ENCODE measurements at places on chromosomes 16 and 17.

- no peak for DNase-seq
Measured at GRCh38 chr16:27269300-27270150, 953 bp upstream of the NSMCE1 start.

GRCh38 chr16:67387479-67388079 is 5.7 kb downstream of the TPPP3 start:
- DNase-seq = no peak

DNA sequence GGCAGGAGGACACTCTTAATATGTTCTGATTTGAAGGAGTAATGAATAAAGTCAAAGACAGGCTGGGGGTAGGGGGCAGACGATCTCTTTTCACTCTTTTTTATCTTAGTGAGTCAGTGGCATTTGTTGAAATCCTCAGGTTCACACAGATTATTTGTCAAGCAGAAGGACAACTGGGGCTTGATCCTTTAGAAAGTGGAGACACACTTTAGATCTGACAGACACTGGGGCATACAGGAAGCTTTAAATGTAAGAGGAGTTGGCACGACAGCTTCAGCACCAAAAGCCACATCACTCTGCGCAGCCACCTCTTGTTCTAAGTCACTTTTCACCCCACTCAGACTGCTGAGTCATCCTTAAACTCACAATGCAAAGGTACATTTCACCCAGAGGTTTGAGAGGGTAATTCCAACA is 121.5 kb downstream of the STXBP4 start:
- no peak for DNase-seq

DNA sequence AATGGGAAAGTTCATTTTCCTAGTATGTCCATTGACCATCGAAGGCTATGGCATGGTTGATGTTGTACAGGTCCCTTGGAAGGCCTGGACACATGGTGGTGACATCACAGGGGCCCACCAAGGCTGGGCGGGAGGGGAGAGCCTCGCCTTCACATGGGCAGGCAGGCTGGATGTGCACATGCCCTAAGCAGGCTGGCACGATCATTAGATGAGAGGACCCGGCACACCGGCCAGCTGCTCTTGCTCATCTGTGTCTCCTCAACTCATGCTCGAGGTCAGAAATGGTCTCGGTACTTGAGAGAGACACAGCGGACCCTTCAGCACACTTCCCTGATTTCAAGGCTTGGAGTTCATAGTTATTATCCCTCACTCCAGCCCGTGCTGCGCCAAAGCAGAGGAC is 416.9 kb upstream of the ZFHX3 start:
- DNase-seq = no peak

DNA sequence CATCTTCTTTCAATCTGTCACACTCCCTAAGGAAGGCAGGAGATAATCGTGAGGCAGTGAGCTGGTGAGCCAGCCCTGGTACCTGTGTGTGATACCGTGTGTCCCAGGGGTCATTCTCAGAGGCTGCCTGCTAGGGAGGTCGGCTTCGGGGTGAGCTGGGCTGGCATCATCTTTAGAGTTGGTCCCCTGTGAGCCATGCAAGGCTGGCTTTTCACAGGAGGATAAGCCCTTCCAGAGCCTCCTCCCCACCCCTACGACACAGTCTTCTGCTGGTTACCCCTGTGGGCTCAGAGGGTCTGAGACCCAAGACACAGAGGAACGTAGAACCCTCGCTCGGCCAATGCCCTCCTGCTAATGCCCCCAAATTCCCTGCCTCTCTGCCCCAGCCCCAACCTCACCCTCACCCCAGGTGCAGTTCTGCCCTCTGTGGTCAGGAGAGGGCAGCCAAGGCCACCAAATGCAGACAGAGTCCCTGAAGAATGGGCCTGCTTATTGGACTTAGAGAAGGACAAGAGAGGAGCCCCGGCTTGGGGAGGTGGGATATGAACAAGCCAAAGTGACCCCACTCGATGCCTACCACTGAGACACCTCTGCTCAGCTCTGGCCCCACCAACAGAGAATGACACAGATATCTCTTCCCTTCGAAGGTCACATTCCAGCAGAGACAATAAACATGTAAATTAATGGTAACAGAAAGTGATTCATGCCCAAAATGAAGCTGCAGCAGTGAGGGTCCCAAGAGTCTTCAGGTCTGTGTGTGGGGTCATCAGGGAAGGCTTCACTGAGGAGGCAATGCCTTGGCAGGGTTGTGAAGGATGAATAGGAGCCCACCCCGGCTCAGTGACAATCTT is 80.8 kb upstream of the CCL1 start:
- no peak for DNase-seq

- DNase-seq = no peak
Measured at GRCh38 chr17:10033449-10033848, 128.4 kb upstream of the RCVRN start.

GRCh38 chr17:2455956-2456355 is 55.1 kb upstream of the MNT start:
- DNase-seq = no peak

GRCh38 chr16:48451323-48451722 is 66.1 kb upstream of the SIAH1 start:
- DNase-seq = no peak

DNA sequence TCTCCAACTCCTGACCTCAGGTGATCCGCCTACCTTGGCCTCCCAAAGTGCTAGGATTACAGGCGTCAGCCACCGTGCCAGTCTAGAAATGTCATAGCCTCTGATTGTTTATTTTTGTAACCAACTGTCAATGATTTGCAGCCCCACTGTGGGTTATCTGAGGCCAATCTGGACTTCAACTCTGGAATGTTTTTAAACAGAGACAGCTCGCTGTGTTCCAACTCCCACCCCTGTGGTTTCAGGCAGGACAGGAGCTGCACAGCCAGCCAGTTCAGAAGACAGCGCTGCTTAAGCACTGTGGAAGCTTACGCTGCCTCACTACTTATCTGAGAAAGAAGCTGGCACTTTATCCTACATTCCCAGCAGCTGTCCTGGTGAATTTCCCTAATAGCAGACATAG is 19.5 kb downstream of the MRM3 start:
- no peak for DNase-seq

GRCh38 chr17:72219824-72220493 is 99.1 kb downstream of the SOX9 start:
- DNase-seq = no peak

- DNase-seq = peak; percentile 8
Measured at GRCh38 chr17:44779211-44780025, 20.6 kb downstream of the ADAM11 start.

- DNase-seq = no peak
Measured at GRCh38 chr16:85319984-85320440, 207.7 kb upstream of the CIBAR2 start.

DNA sequence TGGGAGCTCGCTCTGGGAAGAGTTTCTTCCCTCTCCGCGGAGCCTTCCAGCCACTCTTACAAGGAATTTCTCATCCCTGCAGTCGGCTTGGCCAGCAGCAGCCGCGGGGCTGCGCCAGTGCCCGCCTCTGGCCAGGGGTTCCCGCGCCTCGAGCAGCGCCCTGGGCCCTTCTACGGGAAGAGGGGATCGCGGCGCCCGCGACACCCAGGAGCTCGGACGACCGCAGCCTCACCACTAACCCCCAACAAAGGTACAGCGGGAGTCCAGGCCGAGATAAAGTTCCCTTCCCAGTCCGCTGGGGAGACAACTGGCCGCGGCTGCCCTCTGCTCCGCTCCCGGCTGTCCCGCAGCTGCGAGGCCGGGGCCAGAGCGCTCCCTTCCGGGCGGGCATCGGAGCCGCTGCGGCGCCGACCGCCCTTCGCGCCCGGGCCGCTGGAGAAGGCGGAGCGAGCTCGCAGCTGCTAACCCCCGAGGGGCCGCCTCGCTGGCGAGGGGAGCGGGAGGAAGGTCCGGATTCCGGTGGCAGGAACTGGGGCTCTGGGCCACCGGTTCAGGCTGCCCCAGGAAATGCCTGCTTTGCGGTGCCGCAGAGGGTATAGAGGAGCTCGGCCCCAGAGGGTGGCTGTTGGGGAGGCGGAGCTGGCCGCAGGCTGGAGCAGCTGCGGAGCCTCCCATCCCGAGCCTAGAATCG is 3.6 kb upstream of the HS3ST3B1 start:
- no peak for DNase-seq

- no peak for DNase-seq
Measured at GRCh38 chr17:47145351-47145750, 43.7 kb downstream of the CDC27 start.

DNA sequence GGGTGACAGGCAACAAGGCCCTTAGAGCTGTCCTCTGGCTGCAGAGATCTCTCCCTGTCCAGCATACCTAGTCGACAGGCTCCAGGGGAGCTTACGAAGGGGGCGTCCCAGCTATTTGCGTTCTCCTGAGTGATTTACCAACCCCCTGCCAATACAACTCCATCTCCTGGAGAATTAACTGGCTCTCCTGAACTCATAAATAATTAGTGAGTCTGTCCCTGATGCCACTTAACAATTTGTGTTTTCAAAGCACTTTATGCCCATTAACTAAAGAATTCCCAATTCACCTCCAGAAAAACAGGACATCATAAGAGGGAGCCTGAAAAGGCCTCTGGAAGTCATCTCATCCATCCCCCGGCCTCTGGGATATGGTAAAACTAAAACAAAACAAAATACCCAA is 26.7 kb downstream of the SDK2 start:
- no peak for DNase-seq
